ENCODE measurements at places on chromosomes 3 and 15.

DNA sequence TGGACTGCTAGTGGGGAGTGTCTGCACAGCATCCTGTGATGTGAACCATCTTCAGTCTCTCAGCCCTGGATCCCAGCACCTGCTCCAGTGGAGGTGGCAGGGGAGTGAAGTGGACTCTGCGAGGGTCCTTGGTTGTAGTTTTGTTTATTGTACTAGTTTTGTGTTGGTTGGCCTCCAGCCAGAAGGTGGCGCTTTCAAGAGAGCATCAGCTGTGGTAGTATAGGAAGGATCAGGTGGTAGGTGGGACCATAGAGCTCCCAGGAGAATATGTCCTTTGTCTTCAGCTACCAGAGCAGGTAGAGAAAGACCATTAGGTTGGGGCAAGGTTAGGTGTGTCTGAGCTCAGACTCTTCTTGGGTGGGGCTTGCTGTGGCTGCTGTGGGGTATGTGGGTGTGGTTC lies 20.9 kb downstream of the NEK11 start:
- DNase-seq, result no peak

GRCh38 chr15:92524161-92524560 lies 130.5 kb downstream of the ST8SIA2 start:
- DNase-seq, result no peak

GRCh38 chr3:117106396-117106795 lies 396.8 kb downstream of the TUSC7 start:
- DNase-seq, result no peak

- DNase-seq, result no peak
These were observed 58.8 kb downstream of the NPAP1 start for GRCh38 chr15:24734396-24734795.

DNA sequence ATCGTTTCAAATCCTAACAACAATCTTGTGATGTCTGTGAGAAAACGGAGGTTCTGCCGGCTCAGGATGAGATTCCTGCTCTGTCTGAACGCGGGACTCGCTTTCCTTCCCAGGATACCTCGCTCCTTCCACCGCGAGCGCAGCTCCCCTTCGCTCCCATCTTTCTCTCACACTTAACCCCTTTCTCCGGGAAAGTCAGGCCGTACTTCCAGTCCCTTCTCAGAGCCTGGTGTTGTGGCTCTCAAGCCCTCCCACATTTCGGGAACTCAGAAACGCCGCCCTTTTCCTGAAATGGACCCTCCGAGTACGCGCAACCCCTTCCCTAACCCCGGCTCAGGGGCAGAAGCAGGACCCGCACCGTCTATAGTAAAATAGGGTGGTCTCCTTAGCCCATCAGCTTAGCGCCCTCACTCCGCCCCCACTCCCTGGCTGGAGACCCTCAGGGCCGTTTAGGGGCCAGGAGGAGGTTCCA lies 378 bp upstream of the FEM1B start:
- DNase-seq, result no peak

DNA sequence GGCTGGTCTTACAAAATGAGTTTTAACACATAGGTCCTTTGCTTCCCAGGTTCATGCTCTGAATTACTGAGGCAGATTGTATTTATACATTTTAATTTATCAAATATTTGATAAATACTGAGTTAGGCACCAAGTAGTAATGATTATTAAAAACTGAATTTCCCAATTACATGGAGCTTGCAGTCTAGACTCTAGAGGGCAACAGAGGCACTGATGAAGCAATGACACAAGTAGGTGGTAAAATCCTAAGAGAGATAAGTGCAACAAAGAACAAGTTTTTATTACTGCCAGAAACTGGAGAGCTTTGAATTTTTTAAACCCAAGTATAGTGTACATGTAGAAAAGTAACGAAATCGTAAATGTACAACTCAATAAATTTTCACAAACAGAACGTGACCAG lies 406.2 kb upstream of the RARB start:
- no peak for DNase-seq

GRCh38 chr15:80495401-80495942 lies 91.3 kb downstream of the ARNT2 start:
- no peak for DNase-seq

- DNase-seq, result peak; percentile 23
These were observed 140.5 kb upstream of the TBL1XR1 start for GRCh38 chr3:177337541-177338331.

DNA sequence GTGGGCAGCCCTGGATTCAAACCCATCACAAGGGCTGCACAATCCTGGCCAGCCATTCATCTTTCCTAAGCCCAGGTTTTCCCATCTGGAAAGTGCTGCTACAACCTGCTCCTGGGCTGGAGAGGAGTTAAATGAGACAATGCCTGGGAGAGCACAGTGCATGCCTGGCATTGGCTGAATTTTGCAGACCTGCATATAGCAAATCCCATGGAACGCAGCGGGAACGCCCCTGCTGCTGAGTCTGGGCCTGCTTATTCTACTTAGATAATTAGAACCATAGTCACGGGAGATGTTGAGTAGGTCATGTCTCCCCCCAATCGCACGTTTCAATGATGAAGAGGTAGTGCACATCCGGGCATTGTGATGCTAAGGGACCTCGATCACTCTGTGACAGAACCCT lies 46.6 kb downstream of the ABTB1 start:
- DNase-seq, result no peak

DNA sequence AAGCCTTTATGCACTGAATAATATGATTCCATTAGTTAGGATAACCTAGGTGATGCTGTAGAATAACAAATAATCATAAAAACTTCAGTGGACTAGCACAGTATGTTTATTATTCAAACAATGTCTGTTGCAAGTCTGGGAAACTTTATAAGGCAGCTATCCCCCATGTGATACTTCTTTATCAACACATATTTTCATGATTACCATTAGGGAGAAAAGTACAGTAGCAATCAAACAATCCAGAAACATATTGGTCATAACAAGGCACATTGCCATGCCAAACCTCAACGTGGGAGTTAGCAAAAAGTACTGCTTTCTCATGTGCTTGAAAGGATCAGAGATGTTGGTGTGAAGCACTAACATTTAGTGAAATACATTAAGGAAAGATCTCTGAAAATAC lies 35.5 kb downstream of the EOMES start:
- no peak for DNase-seq

DNA sequence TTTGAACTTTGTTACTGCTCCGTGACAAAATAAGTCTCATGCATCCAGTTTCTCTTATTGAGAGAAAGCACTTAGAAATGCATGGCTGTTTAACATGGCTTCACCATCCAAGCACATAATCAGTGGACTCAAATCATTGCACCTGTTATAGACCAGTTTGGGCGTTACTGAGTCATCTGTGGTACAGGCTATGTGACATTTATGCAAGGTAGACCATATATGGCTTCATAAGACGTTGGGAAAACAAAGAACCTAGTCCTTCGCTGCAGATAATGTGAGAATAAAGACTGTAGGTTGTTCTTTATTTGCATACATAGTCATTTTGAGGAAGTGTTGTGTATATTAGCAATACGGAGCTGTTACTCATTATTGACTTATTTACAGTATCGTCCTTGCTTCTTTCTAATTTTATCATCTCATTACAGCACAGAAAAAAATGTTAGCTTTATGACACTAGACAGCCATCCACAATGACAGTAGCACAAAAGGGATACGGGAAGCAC lies 374.7 kb downstream of the IL5RA start:
- no peak for DNase-seq

GRCh38 chr3:29827756-29828155 lies 546.9 kb downstream of the RBMS3 start:
- DNase-seq, result no peak

DNA sequence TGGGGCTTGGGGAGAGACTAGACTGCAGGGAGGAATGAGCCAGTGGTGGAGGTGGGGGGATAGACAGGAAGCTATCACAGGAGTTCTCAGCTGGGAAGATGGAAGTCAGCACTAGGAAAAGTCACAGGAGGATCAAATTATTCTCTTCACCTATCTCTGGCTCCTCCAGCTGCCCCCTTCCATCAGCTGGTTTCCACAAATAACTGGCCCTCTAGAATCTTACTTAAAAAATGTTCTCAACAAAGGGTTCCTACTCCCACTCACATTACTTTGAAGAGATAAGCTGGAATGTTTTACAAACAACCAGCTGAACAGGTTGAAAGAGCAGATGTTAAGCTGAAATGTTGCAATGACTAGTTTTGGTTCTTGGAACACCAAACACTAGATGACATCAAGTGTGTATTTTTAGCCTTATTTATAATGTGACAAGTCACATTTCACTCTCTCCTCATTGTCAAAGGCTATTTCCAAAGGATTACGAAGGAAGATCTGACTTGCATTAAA lies 102.7 kb upstream of the AADACL2 start:
- no peak for DNase-seq

DNA sequence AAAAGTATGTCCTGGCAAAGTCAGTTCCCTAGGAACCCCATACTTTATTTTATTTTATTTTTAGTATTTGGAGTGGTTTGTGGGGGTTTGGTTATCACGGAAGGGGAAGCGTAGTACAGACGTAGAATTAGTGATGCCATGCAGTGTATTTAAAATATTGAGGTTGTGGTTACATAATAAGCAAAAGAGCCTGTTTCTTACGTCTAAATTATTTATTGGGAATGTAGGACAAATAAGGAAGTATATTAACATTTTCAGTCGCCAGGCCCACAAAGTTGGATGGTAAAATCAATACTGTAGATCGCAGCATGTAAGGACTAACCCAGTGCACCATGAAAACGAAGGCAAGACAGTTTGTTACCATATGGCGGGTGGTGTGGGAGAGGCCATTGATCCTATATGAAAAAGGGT lies 558 bp downstream of the DTWD1 start:
- DNase-seq, result no peak

GRCh38 chr3:39937874-39938273 lies 128.5 kb downstream of the MYRIP start:
- DNase-seq, result no peak

DNA sequence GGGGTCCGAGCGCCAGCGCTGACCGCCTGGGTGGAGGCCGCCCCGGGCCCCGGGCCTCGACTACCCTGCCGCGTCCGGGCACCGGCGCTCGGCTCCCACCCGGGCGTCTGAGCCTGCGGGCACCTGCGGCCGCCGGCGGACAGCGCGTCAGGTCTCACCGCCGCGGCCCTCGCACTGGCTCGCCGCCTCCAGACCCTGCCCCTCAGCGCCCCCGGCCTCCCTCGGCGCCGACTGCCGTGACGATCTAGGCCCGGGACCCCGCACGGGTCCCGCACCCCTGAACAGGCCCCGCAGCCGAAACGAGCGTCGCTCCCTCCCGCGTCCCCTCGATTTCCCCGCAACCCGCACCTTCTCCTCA lies 297 bp downstream of the PRC1 start:
- no peak for DNase-seq

DNA sequence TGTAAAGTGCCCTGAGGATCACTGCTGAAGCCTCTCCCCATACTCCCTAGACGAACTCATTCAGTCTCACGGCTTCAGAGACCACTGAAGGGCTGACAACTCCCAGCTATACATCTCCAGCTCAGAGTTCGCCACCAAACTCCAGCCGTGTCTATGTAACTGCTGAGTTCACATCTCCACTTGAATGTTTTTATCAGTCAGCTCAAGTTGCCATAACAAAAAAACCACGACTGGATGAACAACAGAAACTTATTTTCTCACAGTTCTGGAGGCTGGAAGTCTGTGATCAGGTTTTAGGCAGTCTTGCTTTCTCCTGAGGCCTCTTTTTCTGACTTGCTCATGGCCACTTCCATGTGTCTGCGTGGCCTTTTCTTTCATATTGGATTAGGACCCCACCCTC lies 223.0 kb upstream of the LRRFIP2 start:
- no peak for DNase-seq

- peak; percentile 63 for DNase-seq
These were observed 150.2 kb downstream of the DNAJB8 start for GRCh38 chr3:128316481-128316891.

- no peak for DNase-seq
These were observed 21.0 kb upstream of the MCF2L2 start for GRCh38 chr3:183449391-183449790.

GRCh38 chr3:193134856-193135255 lies 106.2 kb upstream of the PLAAT1 start:
- DNase-seq, result no peak

DNA sequence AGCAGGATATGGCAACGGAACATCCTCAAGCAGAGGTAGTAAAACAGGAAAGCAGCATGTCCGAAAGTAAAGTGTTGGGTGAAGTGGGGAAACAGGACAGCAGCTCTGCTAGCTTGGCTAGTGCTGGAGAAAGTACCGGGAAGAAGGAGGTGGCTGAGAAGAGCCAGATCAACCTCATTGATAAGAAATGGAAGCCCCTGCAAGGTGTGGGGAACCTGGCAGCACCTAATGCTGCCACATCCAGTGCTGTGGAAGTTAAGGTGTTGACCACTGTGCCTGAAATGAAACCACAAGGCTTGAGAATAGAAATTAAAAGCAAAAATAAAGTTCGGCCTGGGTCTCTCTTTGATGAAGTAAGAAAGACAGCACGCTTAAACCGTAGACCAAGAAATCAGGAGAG lies 14.3 kb upstream of the ZBTB47 start:
- no peak for DNase-seq

All from activated CD4-positive, alpha-beta T cell treated with anti-CD3 and anti-CD28 coated beads, Interleukin-2, amount 50 U/mL, for 1 hour (primary cell).